ENCODE measurements at places on chromosomes 3 and 15.

DNA sequence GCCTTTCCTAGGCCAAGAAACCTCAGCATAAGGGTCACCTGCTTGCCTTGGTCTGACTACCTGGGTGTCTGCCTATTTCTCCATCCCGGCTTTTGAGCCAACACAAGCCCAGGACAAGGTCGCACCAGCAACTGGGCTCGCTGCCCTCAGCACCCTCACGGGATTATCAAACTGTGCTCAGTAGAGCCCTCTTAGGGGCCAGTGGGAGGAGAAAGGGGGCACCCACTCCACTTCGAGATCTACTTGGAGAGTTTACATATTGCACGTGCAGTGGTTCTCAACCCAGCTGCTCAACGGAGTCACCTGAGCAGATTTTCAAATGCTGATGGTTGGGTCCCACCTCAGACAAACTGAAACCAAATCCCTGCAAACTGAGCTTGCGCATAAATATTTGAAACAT lies 31.1 kb downstream of the TSPAN3 start:
- DNase-seq: no peak

DNA sequence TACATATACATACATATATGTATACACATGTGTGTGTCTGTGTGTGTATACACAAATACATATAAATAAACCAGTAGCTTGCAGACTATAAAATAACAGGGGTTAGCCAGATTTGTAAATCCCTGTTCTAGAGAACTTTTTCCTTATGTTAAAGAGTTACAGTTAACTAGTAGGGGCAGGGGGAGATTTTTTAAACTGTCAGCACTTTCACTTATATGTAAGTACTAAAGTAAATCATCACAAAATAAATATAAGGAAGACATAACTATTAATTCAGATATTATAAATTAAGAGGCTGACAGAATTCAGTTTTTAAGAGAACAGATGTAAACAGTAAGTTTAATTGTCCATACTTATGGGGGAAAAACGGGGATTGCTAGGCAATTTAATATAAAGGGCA lies 74.0 kb downstream of the LRRFIP2 start:
- no peak for DNase-seq

DNA sequence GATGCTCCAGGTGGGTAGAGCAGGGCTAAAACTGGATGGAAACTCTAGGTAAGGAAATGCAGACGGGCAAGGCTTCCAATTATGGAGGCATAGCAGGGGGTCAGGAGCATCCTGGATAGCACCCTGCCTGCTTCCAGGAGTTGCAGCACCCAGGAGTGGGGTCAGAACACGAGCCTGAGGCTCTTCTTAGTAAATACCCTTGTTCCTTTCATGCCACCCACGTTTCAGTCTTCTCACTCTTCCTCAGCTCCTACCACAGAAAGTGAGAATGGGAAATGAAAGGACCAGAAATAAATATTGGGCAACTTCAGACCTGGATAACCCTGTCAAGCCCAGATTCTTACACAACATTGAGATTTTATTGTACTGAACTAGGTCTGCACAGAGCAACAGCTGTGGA lies 16.4 kb downstream of the CCR1 start:
- DNase-seq: no peak

GRCh38 chr3:66991459-66991858 lies 6.6 kb upstream of the KBTBD8 start:
- DNase-seq: peak; percentile 51

- DNase-seq: no peak
Observed at GRCh38 chr3:55305696-55306485, 181.2 kb downstream of the WNT5A start.

DNA sequence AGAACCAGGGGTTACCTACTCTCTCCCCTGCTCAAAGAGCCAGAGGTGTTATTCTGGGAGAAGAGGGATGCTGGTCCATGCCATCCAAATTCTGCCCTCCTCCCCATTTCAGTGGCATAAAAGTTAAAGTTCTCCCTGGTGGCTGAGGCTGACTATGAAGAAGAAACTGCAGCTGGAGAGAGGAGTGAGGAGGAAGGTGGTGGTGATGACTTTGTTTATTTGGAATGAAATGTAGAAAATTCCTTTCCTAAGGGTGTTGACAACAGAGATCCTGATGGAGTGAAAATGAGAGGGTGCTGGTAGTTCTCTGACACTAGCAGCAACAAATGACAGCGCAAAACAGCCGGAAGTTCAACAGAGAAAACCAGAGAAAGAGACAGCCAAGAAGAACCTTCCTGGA lies 100.4 kb downstream of the PCCB start:
- DNase-seq: no peak

GRCh38 chr3:3027976-3028567 lies 82.1 kb downstream of the IL5RA start:
- no peak for DNase-seq

- no peak for DNase-seq
Observed at GRCh38 chr3:171274222-171274621, 186.0 kb downstream of the TNIK start.

DNA sequence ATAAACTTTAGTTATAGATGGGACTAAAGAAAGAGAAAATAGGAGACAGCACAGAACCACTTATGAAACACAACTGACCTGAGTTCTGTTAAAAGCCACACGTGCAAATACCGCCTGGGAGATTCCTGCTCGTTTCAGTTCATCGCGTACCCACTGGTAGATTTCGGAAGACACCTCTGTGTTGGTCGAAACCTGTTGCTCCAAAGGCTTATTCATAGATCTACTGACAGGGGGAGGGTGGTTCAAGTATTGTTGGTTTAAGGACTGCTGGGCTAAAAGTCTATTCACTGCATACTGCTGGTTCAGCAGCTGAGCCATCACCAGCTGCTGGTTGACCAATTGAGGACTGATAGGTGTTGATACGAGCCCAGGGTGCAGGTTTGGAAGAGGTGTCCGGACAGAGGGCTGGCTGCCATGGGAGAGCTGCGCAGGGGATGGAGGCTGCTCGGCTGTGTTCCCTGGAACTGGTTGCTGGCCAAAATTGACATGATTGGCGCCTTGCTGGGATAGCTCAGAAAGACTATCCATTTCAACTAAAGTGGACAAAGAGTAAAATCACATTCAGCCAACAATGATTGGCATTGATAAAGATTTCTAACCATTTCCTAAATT lies 30.6 kb downstream of the SATB1 start:
- no peak for DNase-seq

DNA sequence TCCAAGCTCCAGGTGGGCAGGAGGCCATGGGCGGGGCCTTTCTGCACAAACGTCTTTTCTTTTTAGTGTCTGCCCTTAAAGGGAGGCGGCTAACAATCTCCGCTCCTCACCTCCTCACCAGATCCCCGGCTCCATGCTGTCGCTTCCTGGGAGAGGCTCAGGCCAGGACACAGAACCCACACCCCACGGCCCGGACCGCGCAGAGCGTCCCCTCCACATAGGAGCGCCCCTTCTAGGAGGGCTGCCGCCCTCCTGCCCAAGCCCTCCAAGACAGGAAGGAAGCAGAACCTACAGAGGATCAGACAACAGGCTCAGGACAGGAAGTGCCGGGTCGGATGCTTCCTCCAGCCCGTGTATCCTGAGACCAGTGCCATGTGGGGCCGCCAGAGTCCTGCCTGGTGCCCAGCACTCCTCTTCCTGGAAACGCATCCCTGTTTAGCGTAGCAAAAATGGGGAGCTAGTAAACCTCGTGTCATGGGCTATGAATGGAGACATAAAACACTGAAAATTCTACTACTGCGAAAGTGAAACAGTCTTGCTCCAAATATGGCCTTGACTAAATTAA lies 83.2 kb upstream of the ATP10A start:
- DNase-seq: no peak

Data from kidney capillary endothelial cell (primary cell).